Stimulated activated CD4-positive, alpha-beta T cell treated with anti-CD3 and anti-CD28 coated beads, Interleukin-4, amount 100 ng/mL, for 24 hours (primary cell): ENCODE measurements at places on chromosomes 7 and 10.

DNA sequence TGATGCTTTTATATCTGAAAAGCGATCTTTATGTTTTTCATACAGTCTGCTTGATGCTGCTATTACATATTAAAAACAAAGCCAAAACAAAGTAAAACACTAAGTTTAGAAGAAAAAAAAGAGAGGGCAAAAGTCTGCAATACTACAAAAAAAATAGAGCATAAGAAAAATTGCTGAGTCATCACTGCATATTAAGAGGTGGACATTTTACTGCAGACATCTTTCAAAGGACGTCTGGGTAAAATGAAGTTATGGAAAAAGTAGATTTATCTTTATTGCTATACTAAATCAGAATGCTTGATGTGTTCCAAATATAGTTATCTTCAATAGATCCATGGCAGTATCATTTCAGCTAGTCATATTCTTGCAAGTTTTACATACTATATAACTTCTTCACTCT is 172.0 kb downstream of the MAGI2 start:
- no peak for DNase-seq

- no peak for DNase-seq
Observed at GRCh38 chr7:144048648-144049047, at the start of gene OR2A5. OR2A5 (plus strand) TSS chr7:144048948; CDS start chr7:144050402, 1,454 bp downstream.

DNA sequence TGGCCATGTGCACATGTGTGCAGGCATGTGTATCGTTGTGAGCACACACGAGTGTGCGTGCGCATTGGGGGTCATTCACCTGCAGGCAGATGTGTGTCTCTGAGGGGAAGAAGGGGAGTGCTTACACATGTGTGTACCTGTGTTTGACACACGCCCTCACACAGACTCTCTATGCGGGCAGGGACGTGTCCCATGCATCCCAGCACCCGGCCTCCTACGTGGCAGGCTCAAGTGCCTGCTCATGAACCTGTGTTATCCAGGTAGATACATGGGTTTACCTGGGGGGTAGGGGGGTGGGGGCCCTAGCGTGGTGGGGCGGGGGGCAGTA is 18.6 kb downstream of the KCP start:
- DNase-seq, result no peak

DNA sequence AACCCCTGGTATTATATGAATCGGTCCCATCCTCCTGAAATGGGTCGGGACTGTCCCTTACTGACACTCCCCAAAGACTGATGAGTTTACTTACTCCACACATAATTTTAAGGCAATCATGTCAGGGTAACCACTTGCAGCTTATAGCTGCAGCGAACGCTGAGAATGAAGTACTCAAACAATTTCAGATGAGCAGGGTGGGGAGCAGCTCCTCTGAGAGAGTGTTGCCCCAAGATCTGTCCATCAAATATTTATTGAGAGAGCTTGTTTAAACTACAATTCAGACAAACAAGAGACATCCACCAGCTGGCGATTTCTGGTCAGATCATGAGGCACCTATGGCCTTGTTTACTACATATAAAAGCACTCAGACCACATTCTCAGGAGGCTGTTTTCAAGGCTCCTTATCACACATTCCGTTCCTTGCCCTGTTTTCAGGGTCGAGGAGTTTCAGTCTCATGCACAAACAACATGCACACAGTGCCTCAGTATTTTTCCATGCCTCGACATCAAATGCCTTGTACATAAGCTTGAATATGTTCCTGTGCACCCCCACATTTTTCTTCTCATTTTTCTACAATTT is 80.1 kb downstream of the THSD7A start:
- DNase-seq, result no peak

GRCh38 chr10:99693933-99694583 is 34.7 kb downstream of the ENTPD7 start:
- DNase-seq, result no peak

DNA sequence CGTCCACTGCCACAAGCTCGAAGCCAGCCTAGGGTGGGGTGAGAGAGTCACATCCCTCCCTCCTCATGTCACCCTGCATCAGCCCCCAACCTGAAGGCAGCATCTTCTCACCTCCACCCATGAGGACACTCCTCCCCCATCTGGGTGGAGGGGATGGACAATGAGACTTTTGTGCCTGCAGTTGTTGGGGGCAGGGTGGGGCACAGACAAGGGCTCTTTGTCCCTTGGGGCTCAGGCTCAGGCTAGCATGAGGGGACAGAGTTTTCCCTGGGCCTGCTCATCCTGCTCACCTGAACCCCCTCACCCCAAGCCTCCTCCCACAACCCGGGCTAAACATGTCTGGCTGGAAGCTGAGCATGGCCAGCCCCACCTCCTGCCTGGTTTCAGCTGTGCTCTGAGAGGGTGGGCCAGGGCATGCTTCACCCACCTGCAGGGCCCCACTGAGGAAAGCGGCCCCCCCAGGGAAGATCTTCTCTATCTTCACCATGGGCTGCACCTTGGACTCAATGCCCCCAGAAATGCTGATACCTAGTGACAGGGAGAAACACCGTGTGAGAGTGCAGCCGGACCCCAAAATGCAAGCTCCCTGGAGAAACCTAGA is 9.3 kb downstream of the LZTS2 start:
- DNase-seq, result no peak

DNA sequence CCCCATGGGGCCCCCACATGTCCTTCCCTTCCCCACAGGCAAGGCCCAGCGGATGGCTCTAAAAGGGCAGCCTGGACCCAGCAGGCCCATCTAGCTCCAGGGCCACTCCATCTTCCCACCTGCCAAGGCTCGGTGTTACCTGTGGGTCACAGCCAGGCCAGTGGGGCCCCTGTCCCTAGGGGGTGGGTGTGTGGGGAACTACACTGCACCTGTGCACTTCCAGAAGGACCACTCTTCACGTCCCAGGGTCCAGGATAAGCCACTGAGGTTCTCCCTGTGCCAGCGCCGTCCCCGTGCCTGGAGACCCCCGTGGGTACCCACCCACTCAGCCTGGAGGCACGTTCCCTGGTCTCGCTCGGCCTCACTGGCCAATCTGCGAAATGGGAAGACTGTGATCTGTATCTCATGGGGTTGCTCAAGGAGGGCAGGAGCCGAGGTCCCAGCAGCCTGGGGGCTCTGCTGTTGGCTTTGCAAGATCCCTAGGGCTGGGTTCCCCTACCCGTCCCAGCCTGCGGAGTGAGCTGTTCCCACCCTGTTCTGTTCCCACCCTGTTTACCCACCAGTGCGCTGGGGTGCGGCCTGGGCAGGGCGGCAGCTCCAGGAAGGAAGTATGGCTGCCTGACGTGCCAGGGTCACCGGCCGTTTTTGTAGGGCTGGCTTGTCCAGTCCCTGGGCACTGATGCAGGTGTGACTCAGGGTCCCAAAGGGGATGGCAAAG is 4.6 kb downstream of the PWWP2B start:
- no peak for DNase-seq

- no peak for DNase-seq
Observed at GRCh38 chr7:50793120-50793946, 10.6 kb upstream of the GRB10 start.
